Fibroblast of skin of back (primary cell): ENCODE measurements at places on chromosomes 2 and 18.

GRCh38 chr2:217398101-217398500 lies 538.2 kb upstream of the TNP1 start:
- no peak for DNase-seq

DNA sequence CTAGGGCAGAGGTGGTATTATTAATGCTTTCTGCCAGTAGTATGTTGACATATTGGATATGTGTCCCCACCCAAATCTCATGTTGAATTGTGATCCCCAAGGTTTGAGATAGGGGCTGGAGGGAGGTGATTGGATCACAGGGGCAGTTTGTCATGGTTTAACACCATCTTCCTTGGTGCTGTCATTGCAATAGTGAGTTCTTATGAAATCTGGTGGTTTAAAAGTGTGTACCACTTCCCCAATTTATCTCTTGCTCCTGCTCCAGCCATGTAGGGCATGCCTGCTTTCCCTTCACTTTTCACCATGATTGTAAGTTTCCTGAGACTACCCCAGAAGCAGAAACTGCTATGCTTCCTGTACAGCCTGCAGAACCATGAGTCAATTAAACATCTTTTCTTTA lies 47.1 kb upstream of the THSD7B start:
- DNase-seq = no peak

- DNase-seq = peak; percentile 35
These were observed 19.1 kb downstream of the COL3A1 start for GRCh38 chr2:188993247-188993646.

DNA sequence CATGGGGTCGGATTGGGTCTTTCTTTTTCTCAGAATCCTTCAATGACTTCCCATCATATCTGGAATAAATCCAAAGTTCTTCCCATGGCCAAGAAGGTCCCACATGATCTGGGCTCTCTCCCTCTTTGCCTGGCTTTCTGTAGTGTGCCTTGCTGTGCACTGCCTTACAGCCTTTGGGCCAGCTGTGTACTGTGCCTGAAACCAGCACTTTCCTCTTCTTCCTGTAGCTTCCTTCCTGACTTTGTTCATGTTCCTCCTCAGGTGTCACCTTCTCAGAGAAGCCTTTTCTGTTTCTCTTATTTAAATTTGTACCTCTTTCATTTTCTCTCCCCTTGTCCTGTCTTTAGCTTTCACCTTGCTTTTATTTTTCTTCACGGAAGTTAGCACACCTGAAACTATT lies 4.3 kb upstream of the CDCA7 start:
- no peak for DNase-seq

DNA sequence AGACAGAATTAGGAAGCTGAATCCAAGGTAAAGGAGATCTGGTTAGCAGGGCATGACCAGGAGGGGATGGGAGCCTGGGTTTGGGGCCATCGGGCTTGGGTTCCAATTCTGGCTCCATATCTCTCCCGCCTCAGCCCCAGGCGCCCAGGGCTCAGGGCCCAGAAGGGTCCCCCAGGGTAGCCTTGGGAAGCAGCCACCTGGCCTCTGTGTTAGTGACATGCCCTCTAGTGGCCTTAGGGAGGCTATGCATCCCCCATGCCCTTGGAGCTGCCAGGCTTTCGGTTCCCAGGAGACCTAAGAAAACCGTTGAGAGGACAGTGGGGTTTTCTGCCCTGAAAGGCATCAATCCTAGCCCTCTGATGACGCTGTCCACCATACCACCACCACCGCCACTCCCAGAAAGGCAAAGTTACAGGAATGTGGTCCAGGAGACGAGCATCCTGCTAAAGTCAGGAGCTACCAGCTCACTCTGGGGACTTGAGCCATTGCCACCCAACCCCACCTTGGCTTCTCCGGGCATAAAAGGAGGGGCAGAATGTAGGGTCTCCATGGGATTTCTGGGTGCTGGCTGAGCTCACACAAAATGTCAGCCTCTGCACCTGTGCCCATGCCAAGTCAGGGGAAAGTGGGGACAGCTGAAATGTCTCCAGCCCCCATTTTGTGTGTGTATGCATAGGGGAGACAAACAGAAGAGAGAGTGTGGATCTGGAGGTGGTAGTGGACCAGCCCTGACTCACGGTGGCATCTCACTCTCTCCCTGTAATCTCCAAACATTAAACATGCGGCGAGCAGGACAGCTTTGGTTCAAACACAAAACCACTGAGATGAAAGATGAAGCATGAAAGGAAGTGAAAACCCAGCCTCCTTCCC lies 56.5 kb downstream of the EMX1 start:
- DNase-seq = peak; percentile 68
